Panc1 (cell line): ENCODE measurements at places on chromosomes 5 and 9.

GRCh38 chr5:50702615-50703366, 36.4 kb downstream of the PARP8 start:
- no peak for DNase-seq

DNA sequence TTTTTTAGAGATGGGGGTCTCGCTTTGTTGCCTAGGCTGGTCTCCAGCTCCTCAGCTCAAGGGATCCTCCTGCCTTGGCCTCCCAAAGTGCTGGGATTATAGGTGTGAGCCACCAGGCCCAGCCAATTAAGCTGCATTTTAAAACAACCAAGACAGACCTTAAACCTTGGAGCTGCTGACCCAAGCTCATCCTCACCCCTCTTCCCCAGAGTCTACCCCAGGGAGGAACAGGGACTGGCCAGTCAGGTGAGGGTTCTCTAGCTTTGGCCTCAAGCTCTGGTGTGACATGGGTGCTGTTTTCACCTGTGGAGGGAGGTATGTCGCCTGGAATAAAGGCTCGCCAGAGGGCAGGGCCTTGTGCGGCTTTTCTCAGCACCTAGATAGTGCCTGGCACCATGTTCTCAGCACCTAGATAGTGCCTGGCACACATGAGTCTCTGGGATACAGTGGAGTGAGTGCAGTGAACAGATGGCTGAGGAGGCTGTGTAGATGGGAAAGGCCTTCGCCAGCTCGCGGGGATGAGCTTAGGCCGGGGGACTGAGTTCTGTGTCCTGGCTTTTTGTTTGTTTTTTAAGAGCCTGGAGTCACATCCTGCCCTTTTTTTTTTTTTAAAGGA, 7.4 kb downstream of the CDK9 start:
- DNase-seq = no peak

DNA sequence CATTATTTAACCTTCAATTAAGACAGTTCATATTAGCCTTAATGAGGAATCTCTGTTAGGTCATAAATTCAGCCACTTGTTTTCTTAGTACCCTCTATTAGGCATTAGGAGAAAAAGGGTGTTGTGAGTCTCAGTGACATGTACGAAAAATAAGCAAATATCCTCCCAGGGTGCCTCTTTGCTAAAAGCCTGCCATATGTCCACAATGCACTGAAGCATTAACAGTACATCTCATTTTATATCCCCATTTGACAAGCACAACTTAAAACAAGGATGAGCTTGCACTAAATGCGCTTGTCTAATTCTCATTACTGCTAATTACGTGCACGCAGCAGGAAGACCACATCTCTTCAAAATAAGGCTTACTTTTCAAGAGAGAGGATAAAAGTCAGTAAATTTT, 48.4 kb upstream of the SRFBP1 start:
- DNase-seq = no peak

DNA sequence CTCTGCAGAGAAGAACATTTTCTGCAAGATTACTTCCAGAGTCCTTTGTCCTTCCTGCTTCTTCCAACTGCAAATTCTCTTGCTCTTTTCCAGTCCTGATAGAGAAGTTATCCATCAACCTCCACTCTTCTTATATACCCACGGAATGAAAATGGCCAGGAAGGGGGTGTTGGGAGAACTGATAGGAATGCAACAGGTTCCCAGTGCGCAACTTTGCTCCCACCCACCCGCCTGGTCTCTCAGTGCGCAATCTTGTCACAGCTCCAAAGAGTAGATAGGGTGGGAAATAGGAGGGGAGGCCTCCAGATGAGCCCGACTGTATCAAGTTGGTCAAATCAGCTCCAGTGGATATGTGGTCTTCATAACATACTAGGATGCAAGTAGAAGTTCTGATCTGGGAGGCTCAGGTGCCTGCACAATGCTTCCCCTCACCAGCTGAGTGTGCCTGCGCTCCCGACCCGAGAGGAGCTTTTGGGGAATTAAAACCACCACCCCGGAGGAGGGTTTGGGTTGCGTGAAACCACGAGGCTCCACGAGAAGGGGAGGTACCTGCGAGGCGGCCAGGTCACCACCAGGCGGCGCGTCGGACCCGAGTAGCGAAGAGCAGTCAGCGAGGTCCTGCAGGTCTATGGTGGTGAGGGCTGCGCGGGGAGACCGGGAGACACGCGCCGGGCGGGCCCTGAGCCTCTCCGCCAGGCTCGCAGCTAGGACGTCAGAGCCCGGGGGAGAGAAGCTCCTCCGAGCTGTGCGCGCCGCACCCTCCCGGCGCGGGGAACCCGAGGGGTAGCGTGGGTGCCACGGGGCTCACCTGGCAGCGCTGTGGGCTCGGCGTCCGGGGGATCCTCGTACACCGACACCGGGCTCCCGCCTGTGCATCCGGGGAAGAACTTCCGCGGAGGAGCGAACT, 835 bp downstream of the MCIDAS start:
- DNase-seq = no peak

DNA sequence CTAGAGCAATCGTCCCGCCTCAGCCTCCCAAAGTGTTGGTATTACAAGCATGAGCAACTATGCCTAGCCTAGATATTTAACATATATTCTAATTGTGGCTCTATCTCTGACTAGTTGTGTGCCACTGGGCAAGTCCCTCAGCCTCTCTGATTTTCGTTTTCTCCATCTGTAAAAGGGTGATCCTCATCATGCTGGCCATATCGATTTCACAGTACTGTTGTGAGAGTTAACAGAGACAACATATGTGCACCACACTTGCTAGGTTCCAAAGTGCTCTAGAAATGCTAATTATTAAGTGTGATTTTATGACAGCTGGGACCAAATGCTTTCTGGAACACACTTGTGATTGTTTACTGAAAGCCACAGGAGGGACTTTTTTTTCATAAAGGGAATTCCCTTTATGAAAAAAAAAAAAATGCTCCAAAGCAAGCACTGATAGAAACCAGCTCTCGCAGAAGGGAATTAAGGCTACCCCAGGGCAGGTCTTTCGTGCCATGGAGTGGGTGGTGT, 78.5 kb upstream of the EPB41L4B start:
- no peak for DNase-seq

GRCh38 chr5:178790371-178790770, 59.9 kb upstream of the ZNF354A start:
- no peak for DNase-seq
